ENCODE measurements at places on chromosomes 3 and 15. TPM values are rescaled to one million over a fixed set of nuclear protein-coding genes. Genes with fewer than 3 reads are reported as not detected.

The TRIM42 gene
- not detected for total RNA-seq

The OR4M2 gene
- total RNA-seq = not detected

The MYL3 gene
- total RNA-seq = not detected

The BHLHE40 gene
- 15.9 TPM for total RNA-seq

The ERICH6 gene
- total RNA-seq = not detected

The LDHAL6B gene
- not detected for total RNA-seq

The BTLA gene
- total RNA-seq = not detected

The CISH gene
- total RNA-seq = 0.62 TPM
